ENCODE measurements at places on chromosomes 1 and 21. TPM values are rescaled to one million over a fixed set of nuclear protein-coding genes. Genes with fewer than 3 reads are reported as not detected.

LAMB3 gene
- total RNA-seq, result 2.0 TPM

GRCh38 chr1:186420923-186421322 lies 40.0 kb downstream of the PDC start:
- no peak for DNase-seq

GRCh38 chr21:42569732-42570301 lies 56.2 kb downstream of the SLC37A1 start:
- DNase-seq, result no peak

DNA sequence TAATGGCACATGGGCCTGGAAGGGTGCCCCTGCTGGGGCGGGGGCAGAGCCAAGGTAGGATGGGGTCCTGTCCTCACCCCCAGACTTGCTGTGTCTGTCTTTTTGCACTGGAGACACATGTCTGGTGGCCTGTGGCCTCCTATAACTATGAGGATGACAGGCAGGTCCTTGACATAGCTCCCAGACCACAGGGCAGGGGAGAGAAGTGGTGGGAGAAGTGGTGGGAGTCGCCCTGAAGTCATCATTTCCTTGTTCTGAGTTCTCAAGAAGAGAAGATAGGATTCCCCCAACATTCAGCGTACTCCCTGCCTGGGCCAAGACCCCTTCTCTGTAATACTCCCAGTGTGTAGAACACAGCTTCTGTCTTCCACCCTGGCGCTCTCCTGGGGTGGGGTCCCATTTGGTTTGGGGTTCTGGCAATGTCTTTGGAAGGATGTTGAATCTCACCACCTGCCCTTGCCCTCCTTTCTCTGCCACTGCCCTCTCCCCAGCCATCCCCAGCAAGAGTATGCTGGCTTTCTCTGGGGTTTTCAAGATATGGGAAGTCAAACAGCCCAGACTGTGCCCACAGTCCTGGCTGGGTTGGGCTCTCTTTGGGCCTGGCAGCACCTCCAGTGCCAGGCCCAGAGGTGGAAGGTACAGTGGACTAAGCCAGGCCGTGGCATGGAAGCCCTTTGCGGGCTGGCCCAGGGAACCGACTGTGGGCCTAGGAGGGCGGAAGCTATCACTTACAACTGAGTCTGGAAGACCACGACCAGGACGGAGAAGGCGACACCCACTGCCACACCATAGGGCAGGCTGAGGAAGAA lies 19.4 kb downstream of the SLC26A9 start:
- DNase-seq, result no peak

DNA sequence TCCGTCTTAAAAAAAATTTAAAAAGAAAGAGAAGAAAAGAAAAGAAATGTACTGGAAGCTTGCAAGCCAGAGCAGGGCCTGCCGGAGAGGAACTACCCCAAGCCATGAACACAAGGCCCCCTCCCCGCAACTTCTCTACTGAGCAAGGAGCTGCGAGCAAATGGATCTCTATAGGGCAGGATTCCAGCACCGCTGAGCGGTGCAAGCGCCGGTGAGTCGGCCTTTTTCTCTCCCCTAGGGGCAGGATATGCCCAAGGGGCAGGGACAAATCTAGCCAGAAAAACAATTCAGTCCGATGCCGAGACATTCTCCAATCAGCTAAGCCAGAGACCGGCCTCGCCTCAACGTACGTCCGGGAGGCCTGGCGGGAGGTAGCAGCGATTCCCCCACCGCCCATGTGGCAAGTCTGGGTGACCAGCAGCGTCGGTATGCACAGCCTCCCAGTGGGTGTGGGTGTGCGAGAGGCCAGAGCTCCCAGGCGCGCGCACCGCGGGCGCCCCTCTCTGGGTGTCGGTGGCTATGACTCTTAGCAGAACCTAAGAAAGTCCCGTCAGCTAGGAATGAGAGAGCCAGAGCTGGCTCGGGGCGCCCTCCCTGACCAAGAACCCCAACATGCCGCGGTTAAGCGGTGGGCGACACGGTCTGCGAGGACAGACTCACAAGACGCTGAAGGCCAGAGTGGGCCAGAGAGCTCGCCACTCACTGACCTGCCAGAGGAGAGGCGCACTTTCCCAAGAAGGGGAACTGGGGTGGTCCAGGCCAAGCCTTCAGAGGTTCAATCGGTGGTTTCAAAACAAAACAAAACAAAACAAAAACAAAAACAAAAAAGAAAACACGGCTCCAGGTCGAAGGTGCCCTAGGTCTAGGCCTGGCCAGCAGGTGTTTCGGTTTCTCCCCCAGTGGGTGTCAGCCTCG lies 1.9 kb downstream of the CSMD2 start:
- peak; percentile 65 for DNase-seq

RGS4 gene
- total RNA-seq, result not detected

DNA sequence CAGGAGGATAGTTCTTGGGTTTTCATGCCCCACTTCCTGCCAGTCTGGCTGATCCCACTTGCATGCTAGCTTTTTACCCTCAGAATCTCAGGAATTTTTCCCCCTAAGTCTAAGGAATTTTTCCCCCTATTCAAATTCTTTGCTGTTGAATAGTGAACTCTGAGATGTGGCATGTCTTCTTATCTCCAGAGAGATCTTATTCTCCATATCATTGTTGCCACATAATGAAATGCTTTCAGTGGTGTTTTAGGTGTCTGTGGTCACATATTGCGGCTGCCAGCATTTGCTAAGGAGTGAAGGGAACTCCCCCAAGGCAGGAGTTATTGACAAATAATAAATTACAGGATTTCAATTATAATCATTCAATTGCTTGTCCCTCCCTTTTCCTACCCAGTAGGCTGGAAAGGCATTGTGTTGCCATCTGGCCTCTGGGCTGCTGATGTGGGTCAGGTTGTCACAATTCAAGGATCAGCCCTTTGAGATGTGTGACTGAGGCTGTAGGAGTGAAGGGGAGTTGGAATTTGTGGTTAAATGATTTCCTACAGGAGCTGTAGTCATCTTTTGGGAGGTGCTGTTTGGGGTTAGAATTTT lies 3.9 kb upstream of the FLG start:
- no peak for DNase-seq

DNA sequence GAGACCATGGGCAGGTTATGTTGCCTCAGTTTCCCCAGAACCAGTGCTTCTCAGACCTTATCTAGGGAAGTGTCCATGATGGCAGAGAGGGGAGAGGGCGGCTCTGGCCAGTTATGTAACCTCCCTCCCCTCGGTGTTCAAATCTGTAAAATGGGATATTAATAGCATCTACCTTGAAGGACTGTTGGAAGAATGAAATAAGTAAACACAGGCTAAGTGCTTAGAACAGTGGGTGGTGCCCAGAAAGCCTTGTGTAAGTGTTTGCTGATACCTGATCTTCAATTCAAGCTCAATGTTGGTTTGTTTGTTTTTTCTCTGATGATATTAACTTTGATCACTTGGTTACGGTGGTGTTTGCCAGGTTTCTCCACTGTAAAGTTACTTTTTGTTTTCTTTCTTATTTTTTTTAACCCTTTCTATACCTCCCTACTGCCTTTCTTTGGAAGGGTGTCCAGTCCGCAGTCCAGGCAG lies 34.9 kb downstream of the EPHA2 start:
- no peak for DNase-seq

GRCh38 chr1:6262555-6263420 lies 1.9 kb upstream of the GPR153 start:
- no peak for DNase-seq

GRCh38 chr1:11431941-11432507 lies 46.9 kb upstream of the DISP3 start:
- DNase-seq, result no peak

DNA sequence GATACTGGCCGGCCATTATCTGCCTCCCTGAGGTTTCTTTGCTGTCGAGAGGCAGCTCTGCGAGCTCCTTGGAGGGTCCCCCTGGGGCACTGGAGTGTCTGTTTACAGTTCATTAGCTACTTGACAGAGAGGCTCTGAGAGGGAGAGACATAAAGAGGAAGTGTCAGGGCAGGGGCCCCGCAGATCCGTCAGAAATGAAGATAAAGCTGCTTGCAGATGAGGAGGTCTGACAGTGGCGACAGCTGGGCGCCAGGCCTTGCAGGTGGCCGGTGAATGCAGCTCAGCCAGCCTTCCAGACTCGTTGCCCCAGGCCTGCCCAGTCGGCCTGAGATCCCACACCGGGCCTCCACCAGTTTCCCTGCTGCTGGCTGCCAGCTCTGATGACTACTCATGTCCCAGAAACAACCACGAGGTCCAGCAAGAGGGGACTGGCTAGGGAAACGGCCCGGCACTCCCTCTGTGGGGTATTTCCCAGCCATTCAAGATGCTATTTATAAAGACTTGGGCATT lies 84.7 kb downstream of the DISP3 start:
- no peak for DNase-seq

TXLNA gene
- 65.6 TPM for total RNA-seq

DNA sequence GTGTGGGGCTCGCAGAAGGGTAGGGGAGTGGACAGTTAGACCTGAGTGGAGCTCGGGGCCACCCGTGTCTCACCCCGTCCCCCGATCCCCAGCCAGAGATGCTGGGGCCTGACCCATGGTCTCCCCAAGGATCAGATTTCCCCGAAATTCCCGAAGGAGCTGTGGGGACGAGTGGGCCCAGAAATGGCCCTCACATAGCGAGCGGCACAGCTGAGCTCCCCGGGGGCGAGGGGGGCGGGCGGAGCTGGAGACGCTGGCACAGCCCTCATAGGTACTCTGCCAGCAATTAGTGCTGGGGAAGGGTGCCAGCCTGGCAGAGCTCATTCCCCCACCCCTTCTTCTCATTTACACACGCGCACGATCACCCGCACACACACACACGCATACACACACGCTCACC lies 9.2 kb downstream of the CASZ1 start:
- DNase-seq, result no peak

GRCh38 chr1:205396967-205397616 lies 24.8 kb downstream of the LEMD1 start:
- peak; percentile 92 for DNase-seq

DNA sequence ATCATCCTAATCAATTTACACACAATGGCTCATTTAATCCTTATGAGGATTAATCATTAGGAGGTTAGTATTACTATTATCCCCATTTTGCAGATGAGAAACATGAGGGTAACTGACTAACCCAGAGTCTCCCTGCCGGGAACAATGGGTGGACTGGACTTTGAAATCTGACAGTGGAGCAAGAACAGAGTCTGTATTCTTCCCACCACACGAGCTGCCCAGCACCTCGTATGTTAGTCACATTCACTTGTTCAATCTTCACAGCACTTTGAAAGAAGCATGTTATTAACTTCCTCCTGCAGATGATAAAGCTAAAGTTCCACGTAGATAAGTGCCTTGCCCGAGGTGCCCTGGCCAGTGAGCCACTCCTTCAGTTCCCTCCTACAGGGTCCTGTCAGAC lies 12.4 kb downstream of the C8B start:
- DNase-seq, result no peak

DEPDC1 gene
- 27.6 TPM for total RNA-seq

DNA sequence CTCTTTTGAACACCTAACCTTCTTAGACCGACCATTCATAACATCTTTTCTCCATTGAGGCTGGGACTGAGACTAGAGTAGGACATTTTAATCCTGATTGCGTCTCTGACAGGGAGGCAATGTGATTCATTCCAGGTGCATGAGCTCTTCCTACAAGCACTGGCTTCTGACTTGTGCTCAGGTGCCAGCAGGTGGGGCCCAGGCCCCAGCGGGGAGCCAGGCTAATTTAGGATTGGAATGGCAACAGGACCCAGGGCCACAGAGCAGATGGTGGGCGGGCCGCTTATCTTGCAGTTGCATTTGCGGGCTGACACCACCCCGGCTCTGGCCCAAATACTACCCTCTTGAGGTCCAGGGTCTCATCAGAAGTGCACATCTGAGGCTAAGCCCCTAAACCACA lies 4.1 kb downstream of the GPA33 start:
- DNase-seq, result no peak

CACNA1S gene
- 0.05 TPM for total RNA-seq

- no peak for DNase-seq
Measured at GRCh38 chr21:31988492-31989290, 115.9 kb downstream of the HUNK start.

GCLM gene
- 15.1 TPM for total RNA-seq

- no peak for DNase-seq
Measured at GRCh38 chr1:113871597-113872113, at the start of gene PTPN22. TSS of gene PTPN22 (minus strand) at chr1:113871712.

DNA sequence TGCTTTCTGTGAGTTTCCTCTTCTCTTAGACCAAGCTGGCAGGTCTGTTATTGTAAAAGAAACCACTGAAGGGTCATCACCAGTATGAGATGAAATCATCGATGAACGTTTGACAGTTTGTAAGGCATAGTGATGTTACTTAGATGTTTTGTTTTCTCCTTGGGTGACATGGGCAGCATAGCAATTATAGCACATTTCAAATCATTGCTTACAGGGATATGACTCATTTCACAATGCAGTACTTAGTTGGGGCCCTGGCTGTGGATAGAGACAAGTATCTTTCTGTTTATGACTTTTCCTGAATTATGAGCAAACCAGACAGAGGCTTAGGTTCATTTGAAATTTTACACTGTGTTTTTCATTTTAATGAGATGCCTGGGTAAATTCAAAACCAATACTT lies 313.0 kb downstream of the RWDD3 start:
- no peak for DNase-seq
